ENCODE measurements at places on chromosomes 5 and 9.

DNA sequence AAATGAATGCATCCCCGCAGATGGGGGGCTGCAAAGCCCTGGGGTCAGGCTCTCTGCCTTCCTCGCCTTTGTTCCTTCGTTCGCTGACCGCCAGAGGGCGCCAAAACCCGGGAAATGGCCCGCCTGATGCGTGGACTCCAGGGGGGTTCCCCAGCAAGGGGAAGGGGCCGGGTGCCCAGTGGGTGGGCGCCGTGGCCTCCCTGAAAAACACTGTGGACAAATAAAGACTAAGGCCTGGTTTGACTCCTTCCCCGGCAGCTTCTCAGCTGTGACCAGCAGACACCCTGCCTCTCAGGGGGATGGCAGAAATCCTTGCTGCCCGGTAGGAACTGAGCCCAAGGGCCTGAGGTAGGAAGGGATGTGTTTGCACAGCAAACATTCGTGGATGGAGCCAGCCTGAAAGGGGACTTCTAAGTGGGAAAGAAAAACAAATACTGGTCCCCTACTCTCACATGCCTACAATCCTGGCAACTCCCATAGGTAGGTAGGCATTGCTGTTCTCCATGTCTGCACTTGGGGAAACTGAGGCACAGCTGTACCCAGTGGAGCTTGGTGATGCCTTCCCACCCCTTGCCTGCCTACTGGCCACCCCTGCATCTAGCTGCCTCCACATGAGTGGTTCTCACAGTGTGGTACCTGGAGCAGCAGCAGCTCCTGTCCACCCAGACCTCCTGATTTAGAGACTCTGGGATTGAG is 57.7 kb downstream of the DUSP1 start:
- peak; percentile 77 for DNase-seq

DNA sequence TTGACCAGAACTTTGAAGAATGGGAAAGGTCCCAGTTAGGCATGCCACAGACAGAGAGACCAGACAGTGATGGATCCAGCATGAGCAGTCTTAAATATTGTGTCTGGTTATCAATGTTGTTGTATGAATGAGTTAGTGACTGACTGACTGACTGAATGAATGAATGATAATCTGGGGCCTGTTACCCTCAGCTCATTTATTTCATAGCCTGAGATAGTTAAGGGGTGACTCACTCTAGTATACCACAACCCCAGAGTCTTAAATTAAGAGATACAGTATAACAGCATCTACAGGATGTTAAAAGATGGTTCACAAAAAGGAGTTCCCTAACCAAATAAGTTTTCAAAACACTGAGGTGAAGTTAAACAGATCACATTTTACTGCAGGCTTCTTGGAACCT is 133.5 kb downstream of the SGCD start:
- no peak for DNase-seq

GRCh38 chr5:95984287-95984938 is 22.8 kb upstream of the ELL2 start:
- DNase-seq: peak; percentile 43

DNA sequence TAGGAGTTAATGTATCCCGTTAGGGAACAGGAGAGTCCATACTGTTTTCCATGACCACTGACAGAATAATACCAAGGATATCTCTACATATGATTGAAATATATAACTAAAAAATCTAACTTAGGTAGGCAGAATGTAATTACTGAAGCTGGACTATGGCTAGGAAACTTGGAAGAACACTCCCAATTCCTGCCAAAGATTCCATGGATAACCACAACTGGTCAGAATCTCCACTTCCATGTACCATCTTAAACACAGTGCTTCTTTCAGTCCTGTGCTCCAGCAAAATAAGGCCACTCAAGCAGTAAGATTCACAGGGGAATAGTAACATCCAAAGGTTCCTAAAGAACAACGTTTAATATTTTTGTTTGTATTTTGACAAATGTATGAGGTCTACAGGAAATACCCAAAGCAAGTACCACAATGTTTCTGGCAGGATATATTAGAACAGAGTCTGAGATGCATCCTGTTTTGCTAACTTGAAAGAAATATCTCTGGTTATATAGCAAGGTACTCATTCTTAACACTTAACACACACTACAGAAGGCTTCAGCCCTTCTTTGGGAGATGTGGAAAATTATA is 295.0 kb downstream of the ADAMTS6 start:
- no peak for DNase-seq

DNA sequence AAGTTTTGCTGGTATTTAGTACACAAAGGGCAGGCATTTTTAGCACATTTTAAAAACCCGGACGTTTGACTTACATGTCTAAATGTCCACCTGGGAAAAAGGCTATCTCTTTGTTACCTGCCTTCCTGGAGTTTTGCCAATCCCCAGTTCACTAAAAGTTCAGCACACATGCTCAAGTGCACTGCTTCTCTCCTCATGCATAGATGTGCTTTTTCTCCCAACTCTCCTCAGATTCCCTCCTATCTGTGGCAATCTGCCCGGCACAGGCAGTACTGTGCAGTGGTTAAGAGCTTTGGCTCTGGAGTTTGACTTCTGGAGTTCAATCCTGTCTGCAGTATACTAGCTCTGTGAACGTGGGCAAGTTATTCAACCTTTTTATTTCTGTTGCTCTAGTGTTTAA is 8.3 kb upstream of the CCNO start:
- no peak for DNase-seq

DNA sequence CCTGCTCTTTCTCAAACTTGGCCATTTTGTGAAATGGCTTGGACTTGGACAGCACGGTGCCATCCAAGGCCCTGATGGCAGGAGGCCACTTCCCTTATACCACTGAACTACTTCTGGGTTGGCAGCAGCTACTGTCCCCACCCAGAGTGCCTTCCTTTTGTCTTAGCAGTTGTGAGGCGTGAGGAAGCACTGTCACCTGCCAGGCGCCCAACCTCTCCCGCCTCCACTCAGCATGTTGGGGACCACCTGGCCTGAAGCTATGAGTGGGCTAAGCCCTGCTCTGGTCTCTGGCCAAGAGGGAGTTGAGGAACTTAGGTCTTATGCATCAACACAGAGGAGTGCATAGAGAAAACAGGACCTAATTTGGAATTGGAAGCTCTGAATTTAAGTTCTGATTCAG is 276.0 kb downstream of the ENC1 start:
- no peak for DNase-seq

- peak; percentile 9 for DNase-seq
Observed at GRCh38 chr9:137891588-137892423, 14.2 kb downstream of the CACNA1B start.

GRCh38 chr9:3788211-3788610 is 262.4 kb upstream of the RFX3 start:
- no peak for DNase-seq

GRCh38 chr5:62342476-62342837 is 36.5 kb downstream of the KIF2A start:
- DNase-seq: no peak

- no peak for DNase-seq
Observed at GRCh38 chr9:99264070-99264680, 42.1 kb downstream of the SEC61B start.

GRCh38 chr9:91536211-91536691 is 112.6 kb upstream of the NFIL3 start:
- peak; percentile 77 for DNase-seq

GRCh38 chr9:134224567-134225093 is 60.3 kb upstream of the RNU6ATAC start:
- DNase-seq: no peak

DNA sequence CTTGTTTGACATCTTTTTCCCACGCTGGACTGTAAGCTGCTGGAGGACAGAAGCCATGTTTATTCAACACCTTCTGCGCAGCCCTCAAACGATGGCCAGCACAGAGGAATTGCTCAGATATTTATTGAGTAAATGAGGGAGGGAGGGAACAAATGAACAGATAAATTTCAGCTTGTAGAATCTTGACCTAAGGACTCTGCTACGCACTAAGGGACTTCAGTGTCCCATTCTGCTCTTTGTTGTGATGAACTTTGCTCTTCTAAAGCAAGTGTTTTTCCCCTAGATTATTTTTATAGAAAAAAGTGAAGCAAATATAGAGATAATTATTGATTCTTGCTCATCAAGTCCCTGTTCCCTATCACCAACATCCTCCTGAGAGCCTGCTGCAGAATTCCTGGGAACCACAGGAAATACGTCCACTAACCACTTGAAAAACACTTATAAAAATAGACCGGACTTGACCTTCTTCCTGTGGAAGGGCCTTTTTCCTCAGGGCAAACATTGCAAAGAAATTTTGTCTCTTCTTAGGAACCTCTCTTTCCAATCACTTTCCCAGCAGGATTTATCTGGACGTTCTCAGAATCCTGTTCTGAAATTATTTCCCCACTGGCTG is 54.9 kb downstream of the FGF1 start:
- no peak for DNase-seq

DNA sequence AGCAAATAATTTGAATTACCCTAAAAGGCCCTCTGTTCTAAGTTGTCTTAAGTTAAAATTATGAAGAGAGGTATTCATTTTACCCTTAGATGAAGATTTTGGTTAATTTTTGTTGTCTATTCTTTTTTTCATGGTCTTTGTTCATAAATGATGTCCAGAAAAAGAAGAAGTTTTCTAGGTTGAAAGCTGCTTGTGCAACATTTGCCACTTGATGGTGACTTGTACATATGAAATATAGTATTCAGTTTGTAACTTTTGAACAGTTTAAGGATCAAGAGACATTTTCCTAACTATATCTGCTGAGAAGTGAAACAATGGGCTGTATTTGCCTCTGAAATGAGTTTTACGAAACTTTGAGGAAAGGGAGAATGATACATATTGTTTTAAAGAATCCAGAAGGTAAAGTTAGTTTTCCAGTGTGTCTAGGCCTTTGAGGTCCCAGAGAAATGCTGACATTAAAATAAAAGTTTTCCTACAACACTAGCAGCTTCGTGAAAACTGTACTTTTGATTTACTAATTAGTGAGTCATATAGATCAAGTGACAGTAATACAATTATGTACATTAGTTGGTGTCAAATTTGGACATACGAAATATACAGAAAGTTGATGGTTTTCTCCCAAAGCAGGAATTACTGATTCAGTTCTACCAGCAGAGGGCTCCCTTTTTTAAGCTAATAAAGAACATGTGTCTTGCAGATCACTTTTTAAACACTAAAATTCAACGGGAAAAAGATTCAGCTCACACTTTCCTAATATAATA is 70.5 kb downstream of the PIK3R1 start:
- DNase-seq: peak; percentile 30

DNA sequence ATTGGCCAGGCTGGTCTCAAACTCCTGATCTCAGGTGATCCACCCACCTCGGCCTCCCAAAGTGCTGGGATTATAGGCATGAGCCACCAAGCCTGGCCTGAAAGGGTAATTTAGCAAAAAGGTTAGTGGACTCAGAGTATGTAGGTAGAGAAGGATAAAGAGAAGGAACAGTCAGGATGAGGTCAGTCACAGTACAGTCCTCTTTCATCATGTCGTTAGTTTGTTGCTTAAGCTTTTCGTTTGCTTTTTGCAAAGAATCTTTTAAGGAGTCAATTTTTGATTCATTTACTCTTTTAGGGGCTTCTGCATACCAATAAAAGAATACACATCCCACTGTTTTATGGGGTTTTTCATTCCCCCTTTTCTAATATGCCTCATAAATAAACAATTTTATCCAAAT is 17.8 kb upstream of the GBGT1 start:
- DNase-seq: no peak

GRCh38 chr9:36888551-36888950 is 145.5 kb downstream of the PAX5 start:
- DNase-seq: no peak

DNA sequence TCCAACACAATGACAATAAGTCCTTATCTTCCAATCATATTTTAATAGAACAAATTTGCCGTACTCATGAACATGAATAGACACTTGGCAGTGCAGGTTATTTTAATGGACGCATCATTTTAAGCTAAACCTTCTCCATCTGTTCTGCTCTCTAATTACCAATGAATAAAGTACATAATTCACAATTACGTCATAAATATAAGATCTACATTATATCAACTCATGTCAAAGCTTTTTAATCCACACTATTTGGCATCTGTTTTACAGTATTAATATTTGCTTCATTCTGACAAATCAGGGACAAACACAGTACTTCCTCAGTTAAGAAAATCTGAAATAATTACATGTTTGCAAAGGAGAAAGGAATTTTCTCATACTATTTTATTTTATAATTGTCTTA is 344.1 kb upstream of the DMAC1 start:
- DNase-seq: no peak

GRCh38 chr5:65866837-65867521 is 59.4 kb upstream of the ERBIN start:
- no peak for DNase-seq
